ENCODE measurements at places on chromosomes 12 and 14.

GRCh38 chr12:10364815-10365622 is 24.8 kb downstream of the KLRK1 start:
- peak; percentile 67 for DNase-seq

GRCh38 chr14:54488318-54488645 is 498 bp downstream of the GMFB start:
- DNase-seq: no peak

DNA sequence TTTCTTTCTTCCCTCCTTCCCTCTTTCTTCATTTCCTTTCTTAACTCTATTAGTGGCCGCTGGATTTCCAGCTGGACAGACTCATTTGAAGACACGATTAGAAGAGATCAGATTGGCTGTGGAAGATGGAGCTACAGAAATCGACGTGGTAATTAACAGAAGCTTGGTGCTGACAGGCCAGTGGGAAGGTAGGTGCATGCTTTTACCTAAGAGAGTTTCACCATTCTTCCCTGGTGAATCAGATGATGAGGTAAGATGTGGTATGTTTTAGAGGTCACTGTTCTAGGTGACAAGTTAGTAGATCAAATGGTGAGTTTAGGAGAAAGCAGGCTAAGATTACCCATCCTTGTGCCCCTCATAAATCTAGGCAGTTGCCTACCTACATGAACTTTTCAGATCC is 51.6 kb downstream of the DERA start:
- peak; percentile 16 for DNase-seq

GRCh38 chr14:76259029-76259735 is 107.5 kb downstream of the GPATCH2L start:
- DNase-seq: no peak

GRCh38 chr14:54667764-54668163 is 100.8 kb downstream of the SAMD4A start:
- DNase-seq: no peak

DNA sequence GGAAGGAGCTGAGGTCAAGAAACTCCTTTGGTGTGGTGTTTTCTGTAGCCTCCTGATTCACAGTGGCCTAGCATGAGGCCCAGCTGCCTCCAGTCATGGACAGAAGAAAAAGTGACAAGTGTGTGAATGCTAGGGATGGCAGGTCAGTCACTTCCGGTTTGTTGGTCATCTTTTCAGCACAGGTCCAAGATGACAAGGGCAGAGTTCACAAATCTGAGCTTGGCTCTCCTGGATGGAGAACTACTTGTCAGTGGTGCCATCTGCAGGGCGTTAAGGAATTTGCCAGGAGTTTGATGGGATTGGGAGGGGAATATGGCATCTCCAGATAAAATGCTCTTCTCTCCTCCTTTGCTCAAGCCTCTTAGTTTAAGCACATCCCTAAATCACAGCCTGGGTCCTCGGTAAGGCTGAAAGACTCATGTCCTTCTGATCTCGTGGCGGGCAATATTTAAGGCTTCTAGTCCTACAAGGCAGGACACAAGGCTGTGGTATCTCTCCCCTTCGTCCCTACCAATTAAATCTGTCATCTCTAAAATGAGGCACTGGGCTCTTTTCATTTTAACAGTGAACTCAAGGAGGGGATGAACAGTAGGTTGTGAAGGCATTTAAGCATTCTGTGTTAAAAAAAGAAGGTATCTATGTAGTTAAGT is 10.0 kb downstream of the TUBA1B start:
- DNase-seq: peak; percentile 58

DNA sequence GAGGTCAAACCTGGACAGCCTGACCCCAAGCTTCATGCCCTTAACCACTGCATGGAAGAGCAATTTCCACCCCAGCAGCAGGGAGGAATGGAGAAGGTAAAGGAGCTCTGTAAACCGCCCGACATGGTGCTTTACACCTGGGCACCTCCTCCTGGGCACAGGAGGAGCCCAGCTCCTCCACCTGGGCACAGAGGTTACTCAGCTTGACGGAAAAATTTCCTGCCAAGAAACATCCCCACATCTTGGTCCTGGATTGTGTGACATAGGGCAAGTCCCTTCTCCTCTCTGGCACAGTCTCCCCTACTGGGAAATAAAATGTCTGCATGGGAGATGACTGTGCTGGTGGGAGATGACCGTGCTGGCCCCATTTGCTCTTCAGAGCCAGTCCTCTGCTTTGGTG is 40.8 kb downstream of the TTC7B start:
- DNase-seq: no peak

Measured in NCI-H226 (cell line).